ENCODE measurements at places on chromosomes 3 and 15.

- no peak for DNase-seq
Measured at GRCh38 chr15:25175033-25175788, 220.4 kb downstream of the SNRPN start.

GRCh38 chr3:184241447-184242296 lies 7.1 kb downstream of the ALG3 start:
- DNase-seq, result no peak

DNA sequence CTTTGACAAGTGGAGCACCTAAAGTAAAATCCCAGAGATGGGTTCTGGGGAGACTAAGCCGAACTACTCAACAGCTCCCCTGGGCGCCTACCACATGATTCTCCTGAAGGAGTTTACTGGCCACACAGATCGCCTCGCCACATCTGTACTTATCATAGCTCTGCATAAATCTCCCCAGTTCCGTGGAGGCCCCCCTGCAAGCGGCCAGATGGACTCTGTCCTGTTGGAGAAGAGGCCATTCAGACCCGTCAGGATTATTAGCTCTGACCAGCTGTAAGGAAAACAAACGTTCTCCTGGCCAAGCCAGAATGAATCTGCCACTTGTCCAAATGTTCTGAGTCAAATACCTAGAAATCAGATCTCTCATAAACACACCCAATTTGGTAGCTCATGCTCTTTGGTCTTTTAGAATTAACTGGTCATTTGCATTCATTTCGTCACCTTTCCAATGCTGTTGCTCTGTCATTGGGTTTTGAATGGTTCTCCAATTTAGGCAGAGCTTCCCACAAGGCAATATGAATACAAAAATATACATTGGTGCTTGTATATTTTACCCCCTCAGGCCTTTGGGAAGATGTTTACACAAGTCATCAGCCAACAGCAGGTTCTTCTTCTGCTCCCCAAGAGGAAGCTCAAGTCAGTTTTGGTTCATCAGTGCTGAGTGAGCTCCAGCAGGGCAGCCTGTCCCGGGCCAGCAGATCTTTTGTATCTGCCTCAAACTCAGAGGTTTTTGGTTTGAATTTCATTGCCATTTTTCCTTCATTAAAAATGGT lies 124.5 kb downstream of the THSD4 start:
- DNase-seq, result no peak

GRCh38 chr15:50542887-50543210 lies 3.6 kb downstream of the USP50 start:
- DNase-seq, result no peak

DNA sequence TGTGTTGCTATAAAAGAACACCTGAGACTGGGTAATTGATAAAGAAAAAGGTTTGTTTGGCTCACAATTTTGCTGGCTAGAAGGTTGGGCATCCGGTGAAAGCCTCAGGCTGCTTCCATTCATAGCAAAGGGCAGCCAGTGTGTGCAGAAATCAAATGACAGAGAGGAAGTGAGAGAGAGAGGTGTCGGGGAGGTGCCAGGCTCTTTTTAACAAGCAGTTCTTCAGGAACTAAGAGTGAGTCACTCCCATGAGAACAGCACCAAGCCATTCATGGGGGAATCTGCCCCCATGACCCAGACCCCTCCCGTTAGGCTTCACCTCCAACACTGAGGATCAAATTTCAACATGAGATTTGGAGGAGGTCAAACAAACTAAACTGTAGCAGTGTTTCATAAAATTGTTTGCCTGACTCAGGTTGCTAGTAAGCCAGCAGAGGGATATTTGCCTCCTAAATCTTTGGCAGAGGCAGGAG lies 4.5 kb upstream of the PARP15 start:
- DNase-seq, result peak; percentile 57

DNA sequence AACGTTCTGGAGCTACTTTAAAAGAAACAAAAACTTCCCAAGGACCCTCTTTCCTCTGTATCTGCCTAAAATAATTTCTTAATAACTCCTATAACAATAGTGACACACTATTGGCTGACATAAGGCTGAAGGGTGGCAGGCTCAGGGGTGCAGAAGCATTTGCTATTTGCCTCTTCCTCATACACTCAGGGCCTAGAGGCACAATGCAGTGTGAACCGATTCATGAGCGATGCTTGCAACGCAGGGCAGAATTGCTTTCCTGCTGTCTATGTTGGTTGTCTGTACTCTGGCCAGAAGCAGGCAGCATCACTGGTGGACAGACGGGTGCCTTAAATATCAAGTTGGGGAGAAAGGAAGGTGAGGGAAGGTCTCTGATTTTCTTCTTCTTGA lies 157.4 kb downstream of the AGBL1 start:
- DNase-seq, result no peak

DNA sequence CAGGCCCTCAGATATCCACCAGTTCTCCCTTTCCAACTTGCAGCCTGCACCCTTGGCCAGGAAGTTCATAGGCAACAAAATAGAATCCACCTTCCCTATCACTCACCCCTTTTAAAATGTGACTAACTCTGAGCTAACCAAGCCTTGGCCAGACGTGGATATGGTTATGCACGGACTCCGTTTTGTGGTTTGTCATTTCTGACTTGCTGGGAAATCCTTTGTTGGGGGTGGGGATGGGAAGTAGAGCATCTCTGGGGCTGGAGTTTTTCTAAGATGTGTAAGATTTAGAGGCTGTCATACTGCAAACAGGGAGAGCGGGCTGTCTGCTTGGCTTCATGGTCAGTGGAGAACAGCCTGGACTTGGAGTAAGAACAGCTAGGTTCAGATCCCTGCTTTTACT lies 62.6 kb downstream of the SMAD3 start:
- DNase-seq, result no peak

GRCh38 chr3:31369637-31370379 lies 162.9 kb upstream of the STT3B start:
- no peak for DNase-seq

- DNase-seq, result no peak
Measured at GRCh38 chr3:46367811-46368210, 2.9 kb upstream of the CCR5 start.

DNA sequence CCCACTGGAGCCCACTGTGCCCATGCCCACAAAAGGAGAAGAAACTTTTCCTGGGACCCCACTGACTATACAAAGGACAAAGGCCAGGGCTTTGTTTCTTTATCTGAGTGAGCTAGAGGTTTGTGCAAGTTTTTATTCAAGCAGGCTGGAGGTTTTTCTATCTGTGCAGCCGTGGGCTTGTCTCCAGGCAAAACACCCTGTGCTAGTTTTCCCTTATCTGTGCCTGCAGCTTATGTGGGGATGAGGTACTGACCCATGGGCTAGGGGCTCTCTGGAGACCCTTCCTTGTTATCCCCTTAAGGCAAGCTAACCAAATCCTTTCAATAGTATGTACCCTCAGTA lies 545.5 kb downstream of the ZPLD1 start:
- DNase-seq, result no peak

DNA sequence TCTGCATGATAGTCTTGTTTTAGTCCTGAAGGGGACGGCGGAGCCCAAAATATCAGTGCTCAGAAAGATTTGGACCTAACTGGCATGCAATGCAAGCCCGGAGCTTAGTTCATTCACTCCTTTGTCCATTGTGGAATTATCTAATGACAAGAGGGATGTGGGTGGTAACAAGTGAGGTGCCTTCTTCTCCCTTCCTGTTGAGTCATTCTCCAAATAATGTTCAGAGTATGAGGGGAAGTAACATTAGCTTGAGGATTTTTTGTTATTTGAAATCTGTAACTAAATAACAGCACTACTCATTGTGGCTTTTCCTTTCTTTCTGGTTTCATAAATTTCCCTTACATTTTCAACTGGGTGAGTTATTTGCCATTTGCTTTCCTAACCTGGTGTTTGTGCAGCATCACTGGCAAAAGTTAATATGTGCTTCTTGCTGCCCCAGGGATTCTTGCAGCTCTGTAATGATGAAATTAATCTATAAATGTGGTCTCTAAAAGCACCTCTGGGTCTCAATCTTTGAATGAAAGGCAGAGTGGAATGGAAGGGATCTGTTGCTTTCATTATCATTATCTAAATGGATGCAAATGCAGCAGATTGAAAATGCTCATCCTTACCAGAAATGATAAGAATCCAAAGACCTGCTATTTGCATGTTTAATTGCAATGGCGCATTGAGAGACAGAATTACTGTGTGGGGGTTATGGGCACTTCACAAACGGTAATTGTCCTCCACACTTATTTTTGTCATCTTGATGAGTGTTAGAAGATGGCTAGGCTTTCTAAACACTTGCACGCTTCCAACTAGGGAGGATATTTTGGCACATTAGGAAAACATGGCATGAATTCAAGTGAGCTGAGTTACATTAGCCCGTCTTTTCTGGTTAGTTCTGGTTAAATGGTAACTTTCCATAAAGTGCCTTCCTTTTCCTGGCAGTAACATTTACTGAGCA lies 89.9 kb upstream of the MITF start:
- DNase-seq, result no peak

- no peak for DNase-seq
Measured at GRCh38 chr3:169667166-169668071, 3.9 kb upstream of the MECOM start.

DNA sequence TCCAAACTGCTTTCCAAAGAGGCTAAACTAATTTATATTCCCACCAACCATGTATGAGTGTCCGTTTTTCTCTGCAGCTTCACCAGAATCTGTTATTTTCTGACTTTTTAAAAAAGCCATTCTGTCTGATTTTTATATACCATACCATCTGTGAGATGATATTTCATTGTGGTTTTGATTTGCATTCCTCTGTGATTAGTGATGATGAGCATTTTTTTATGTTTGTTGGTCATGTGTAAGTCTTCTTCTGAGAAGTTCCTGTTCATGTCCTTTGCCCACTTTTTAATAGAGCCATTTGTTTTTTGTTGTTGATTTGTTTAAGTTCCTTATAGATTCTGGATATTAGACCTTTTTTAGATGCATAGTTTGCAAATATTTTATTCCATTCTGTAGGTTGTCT lies 179.4 kb upstream of the ALCAM start:
- no peak for DNase-seq

GRCh38 chr3:26989037-26989436 lies 366.5 kb downstream of the LRRC3B start:
- DNase-seq, result no peak

DNA sequence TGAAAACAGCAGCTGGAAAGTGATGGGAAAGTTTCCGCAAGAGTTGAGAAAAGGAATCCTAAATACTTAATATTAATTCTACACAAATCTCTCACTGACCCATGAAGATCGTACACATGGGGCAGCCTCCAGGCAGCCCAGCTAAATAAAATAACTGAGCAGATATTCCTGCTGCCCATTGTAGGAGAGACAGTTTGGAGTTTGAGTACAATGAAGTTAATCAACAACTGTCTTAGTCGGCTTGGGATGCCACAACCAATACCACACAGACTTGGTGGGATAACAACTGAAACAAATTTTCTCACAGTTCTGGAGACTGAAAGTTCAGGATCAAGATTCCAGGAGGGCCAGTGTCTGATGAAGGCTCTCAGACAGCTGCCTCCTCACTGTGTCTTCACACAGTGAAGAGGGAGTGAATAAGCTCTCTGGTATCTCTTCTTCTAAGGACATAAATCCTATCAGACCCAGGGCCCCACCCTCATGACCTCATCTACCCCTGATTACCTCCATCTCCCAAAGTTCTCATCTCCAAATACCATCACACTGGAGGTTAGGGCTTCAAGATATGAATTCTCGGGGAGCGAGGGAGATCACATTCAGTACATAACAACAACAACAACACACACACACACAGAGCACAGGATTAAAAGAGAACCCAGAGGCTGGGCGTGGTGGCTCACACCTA lies 9.7 kb downstream of the TRPM7 start:
- no peak for DNase-seq

- no peak for DNase-seq
Measured at GRCh38 chr15:100905850-100906249, 13.3 kb upstream of the LRRK1 start.

- DNase-seq, result no peak
Measured at GRCh38 chr3:116300226-116300625, 145.1 kb downstream of the LSAMP start.

- peak; percentile 34 for DNase-seq
Measured at GRCh38 chr15:28094732-28095521, 4.2 kb downstream of the OCA2 start.

DNA sequence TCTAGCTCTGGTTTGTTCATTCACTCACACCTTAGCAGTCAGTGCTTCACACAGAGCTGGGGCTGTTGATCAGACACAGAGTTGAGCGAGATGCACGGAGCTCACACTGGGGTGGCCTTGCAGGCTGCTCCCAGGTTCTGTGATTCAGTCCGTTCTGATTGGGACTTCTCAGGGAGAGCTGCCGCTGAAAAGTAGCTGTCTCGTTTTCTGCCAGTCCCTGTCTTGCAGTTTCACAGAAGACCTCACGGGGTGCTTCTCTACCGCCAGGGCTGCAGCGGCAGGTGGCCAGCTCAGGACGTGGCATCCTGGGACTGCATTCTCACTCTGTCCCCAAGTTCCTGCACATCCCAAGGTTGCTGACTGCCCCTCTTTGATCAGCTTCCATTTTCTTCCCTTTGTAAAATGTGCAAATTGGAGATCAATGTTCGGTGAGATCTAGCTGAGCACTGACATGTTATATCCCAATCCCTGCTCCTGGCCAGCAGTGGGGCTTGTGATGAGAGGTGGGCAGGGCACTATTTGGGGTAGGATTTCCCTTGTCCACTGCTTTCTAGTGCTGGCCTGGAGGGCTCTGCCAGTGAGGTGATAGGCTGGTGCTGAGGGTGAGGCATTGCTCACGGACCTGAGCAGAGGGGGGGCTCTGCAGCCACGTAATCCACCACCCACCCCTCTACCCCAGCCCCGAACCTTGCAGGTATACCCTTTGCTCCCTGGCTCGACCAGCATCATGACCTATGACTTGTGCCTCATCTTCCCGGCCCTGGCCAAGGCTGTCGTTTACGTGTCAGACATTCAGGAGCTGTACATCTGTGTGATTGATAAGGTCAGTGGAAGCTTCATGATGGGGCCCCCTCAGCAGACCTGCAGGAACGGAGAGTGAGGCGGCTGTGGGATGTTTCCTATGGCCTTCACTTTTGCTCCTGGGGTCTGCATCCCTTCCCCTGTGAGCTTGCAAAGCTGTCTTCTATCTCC lies 5.3 kb upstream of the TXNRD3 start:
- DNase-seq, result no peak

- DNase-seq, result no peak
Measured at GRCh38 chr3:8359133-8359532, 142.5 kb upstream of the LMCD1 start.

- no peak for DNase-seq
Measured at GRCh38 chr3:6860954-6861624, at the start of gene GRM7. TSS of gene GRM7 (plus strand) at chr3:6861115.
